Retinal pigment epithelial cell (primary cell): ENCODE measurements at places on chromosomes 1 and 21.

- DNase-seq: peak; percentile 90
Measured at GRCh38 chr1:7469255-7469938, 301.7 kb upstream of the VAMP3 start.

- DNase-seq: no peak
Measured at GRCh38 chr1:163013826-163014600, 55.1 kb upstream of the RGS4 start.

- no peak for DNase-seq
Measured at GRCh38 chr1:56958526-56958925, 7.3 kb downstream of the C8B start.

DNA sequence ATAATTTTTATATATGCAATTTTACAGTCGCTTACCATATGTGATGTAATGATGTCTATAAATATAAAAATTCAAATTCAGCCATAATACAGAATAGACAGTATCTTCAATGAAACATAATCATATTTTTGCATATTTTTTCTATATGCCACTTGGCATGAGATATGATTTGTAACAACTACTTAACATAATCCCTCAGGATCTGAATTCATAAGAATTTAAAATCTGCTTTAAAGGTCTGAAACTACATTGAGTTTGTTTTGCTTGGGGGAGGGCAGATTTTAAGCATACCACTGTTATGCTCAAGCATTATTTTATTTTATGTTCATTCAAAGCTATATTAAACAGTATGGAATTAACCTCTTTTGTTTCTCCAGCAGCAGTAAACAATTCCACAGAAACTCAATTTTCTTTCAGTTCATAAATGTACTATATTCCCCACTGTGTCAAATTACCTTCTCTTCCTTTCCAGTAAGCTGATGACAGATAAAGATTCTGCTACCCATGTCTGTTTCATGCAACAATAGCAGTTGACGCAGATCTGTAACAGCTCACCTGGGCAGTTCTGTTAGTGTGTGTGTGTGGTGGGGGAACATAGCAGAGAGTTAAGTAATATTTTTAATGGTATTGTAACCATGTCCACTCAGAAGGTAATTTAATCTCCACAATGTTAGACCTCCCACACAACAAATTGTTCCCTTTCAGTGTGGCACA is 224.8 kb downstream of the NTNG1 start:
- no peak for DNase-seq

- no peak for DNase-seq
Measured at GRCh38 chr1:21052034-21052433, 124.7 kb downstream of the EIF4G3 start.

DNA sequence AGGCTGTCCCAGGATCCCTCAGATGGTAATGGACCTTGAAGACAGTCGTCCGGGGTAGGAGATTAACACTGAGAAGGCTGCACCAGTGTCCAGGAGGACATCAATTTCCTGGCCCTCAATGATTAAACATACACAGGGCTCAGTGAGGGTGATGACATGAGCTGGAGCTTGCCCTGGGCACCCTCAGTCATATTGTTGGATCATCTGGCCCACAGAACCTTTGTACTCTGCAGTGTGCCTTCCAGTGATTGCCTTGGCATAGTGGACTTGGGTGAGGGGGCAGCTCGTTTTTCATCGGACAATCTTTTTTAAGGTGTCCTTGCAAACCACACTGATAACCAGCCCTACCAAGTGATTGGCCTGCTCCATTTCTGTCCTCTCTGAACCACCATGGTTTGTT is 111.1 kb upstream of the SGIP1 start:
- no peak for DNase-seq

GRCh38 chr21:35737899-35738346 is 322.4 kb downstream of the SETD4 start:
- no peak for DNase-seq

DNA sequence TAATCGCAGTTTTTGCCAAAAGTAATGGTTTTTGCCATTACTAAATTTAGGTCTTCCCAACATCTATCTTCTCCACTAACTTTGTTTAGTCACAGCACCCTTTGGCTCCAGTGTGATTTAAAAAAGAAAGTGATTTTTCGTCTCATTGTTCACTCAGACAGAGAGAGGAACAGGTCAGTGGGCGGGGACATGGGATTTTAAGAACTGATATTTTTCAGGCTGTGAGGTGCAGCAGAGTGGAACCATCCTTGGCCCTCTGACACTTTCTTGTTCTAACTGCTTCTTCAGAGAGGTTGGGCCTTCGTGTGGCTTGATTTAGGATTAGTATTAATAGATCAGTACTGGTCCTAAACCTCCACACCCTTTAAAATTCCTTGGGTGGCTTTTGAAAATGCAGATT is 38.8 kb downstream of the CASQ2 start:
- DNase-seq: no peak

DNA sequence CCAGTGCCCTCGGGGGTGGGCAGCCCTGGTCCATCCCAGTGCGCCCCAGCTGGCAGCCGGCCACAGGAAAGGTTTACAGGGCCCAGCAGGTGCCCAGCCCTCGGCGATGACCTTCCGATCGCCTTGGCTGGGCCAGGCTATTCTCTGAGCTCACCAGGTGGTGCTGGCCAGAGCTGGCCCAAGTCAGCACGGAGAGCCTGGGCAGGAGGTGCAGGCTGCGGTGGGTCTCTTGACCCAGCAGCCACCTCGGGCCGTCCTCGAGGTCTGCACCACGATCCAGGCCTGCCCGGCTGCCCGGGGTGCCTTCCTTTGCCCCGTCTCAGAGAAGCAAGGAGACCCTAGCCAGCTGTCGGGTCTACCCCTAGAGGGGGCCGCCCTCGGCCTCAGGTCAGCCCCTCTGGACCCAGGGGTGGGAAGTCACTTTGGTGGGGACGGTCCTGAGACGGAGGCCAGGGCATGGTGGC is 370 bp downstream of the PERM1 start:
- no peak for DNase-seq

DNA sequence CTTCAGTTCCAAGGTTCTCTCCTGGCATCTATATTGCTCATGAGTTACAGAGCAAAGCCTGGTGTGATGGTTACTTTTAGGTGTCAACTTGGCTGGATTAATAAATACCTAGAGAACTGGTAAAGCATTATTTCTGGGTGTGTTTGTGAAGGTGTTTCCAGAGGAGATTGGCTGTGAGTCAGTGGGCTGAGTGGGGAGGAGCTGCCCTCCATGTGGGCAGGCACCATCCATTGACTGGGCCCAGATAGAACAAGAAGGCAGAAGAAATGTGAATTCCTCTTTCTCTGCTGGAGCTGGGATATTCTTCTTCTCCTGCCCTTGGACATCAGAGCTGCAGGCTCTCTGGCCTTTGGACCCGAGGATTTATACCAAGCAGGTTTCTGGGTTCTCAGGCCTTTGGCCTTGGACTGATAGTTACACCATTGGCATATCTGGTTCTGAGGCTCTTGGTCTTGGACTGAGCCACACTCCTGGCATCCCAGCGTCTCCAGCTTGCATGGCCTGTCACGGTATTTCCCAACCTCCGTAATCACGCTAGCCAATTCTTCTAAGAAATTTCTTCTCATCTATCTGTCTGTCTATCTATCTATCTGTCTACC is 44.5 kb downstream of the B3GALT5 start:
- no peak for DNase-seq

DNA sequence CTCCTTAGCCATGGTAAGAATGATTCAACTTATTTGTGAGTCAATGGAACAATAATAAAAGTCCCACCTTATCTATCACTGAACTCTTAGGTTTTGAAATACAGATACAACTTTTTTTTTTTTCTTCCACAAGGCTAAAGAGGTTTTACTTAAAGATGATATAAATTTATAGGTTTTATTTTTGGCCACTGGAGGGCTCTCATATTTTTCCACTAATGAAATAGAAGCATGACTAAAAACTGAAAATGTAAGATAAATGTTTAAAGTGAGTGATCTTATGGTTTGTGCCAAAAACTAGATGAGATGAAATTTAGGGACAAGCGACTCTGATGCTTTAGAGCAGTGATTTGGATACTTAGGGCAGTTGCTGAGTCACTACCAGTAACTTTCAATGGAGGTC is 499.0 kb downstream of the NUF2 start:
- no peak for DNase-seq

DNA sequence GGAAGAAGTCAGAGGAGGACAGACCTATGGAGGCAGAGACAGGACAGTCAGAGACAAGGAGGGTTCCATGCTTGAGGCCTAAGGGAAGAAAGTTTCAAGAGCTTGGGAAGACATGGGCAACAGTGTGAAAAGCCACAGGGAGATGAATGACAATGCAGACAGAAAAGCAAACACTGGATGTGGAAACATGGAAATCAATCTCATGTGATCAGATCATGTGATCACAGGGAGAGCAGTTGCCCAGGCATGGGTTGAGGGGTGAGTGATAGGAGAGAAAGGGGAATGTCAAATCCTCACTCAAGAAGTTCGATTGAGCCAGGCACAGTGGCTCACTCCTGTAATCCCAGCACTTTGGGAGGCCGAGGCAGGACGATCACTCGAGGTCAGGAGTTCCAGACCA is 17.2 kb downstream of the PTAFR start:
- DNase-seq: no peak

- no peak for DNase-seq
Measured at GRCh38 chr1:156768610-156769295, 1.4 kb downstream of the PRCC start.

GRCh38 chr1:86061551-86061990 is 95.0 kb downstream of the COL24A1 start:
- no peak for DNase-seq

- no peak for DNase-seq
Measured at GRCh38 chr1:231421546-231421970, 529 bp downstream of the EGLN1 start.

- DNase-seq: no peak
Measured at GRCh38 chr1:100497796-100498195, 40.1 kb upstream of the GPR88 start.

DNA sequence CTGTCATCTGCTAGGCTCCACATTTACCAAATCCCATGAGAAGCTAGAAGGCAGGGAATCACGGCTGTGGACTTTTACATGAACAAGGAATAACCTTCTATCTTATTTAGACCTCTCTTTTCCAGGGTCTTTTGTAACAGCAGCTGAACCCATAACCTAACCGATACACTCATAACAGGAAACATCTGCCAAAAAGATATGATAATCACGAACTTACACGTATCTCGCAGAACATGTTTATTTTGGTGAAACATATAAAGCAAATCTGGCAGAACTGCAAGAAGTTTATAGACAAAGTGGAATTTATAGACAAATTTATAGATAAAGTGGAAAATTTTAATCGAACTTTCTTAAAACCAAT is 20.4 kb downstream of the TINAGL1 start:
- no peak for DNase-seq

DNA sequence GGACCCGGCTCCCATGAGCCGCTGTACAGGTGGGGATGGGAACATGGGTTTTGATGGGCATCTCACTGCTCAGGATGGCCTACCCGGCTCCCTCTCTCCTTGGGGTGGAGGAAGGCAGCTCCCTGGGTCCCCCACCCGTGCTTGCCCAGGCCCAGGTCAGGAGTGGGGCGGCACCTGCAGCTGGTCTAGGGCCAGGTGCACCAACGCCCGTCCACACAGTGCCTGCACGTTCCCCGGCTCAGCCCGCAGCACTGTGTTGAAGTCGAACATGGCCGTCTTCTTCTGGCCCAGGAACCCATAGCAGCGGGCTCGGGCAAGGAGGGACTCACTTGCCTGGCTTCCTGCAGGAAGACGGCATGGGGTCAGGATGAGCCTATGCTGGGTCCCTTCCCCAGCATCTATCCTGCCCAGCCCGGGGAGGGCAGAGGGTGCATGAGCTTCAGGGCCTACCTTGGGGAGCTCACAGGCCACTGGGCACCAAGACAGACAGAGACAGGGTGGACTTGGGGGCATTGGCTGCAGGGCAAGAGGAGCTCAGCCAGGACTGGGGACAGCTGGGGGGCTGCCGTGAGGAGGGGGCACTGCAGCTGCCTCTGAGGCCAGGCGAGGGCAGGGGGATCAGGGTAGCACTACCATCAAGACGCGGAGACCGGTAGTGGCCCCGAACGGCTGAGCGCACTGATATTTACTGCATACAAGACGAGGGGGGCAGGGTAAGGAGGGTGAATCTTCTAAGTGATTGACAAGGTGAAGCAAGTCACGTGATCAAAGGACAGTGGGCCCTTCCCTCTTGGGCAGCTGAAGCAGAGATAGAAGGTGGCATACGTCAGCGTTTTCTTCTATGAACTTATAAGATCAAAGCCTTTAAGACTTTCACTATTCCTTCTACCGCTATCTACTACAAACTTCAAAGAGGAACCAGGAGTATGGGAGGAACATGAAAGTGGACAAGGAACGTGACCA is 17.8 kb downstream of the TTC34 start:
- no peak for DNase-seq

DNA sequence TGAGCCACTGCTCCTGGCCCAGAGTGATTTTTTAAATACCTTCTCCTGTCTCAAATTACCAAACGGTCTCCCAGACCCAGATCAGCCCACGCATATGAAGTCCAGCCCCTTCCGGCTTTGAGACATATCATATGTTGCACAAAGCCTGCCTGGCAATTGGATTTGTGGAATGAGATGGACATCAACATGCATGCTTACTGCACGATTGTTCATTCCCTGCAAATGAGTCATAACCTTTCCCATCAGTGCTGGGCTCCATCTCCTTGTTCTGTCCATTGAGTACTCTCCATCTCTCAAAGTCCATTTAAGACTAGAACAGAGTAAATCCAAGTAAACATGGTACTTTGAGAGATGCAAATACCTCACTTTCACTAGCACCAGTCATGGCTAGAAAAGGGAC is 612.2 kb upstream of the USP24 start:
- peak; percentile 61 for DNase-seq

- DNase-seq: no peak
Measured at GRCh38 chr1:1419363-1419812, 1.7 kb downstream of the ANKRD65 start.

GRCh38 chr1:96002201-96002600 is 719.4 kb upstream of the PTBP2 start:
- DNase-seq: no peak

- no peak for DNase-seq
Measured at GRCh38 chr1:198780376-198780775, 141.5 kb downstream of the PTPRC start.

- DNase-seq: no peak
Measured at GRCh38 chr1:226510453-226510852, 38.1 kb upstream of the STUM start.

DNA sequence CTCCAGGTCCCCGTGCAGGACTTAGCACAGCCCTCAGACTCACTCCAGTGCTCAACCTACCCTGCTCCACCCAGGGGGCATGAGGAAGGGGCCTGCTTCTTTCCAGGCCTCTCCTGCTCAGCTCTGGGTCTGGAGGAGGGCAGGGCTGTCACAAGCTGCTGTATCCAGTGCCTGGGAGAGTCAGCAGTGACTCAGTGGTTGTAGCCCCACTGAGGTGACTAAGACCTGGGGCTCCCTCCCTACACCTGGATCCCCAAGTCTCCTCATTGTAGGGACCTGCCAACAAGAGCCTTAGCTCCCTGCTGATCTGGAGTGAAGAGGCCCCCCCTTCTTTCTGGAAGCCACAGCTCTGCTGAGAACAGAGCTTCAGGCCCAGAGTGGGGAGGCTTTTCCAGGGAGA is 36.1 kb upstream of the FAM131C start:
- DNase-seq: no peak

DNA sequence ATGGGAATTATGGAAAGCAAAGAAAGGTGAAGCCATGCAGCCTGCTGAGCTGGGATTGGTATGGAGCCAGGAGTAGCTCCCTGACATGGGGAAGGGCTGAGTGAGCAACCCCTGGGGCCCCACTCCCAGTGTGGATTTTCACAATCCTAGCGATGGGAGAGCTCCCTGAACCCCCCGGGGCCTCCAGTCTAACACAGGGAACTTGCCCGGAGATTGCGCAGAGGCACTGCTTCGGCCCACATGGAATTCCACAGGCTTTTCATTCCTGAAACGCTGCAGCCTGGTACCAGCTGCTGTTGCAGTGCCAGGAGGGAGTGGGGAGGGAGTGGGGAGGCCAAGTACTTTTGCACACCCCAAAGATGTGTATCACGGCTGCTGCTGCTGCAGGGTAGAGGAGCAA is 110.4 kb upstream of the C21orf91 start:
- peak; percentile 30 for DNase-seq
